ENCODE measurements at places on chromosomes 6 and 20.
A peak's percentile ranks its signal among the peaks of the same experiment; 100 is the strongest.

GRCh38 chr20:51227744-51228143, 204.8 kb upstream of the KCNG1 start:
- no peak for DNase-seq

GRCh38 chr20:35598476-35598875, 17.2 kb upstream of the SPAG4 start:
- no peak for DNase-seq

DNA sequence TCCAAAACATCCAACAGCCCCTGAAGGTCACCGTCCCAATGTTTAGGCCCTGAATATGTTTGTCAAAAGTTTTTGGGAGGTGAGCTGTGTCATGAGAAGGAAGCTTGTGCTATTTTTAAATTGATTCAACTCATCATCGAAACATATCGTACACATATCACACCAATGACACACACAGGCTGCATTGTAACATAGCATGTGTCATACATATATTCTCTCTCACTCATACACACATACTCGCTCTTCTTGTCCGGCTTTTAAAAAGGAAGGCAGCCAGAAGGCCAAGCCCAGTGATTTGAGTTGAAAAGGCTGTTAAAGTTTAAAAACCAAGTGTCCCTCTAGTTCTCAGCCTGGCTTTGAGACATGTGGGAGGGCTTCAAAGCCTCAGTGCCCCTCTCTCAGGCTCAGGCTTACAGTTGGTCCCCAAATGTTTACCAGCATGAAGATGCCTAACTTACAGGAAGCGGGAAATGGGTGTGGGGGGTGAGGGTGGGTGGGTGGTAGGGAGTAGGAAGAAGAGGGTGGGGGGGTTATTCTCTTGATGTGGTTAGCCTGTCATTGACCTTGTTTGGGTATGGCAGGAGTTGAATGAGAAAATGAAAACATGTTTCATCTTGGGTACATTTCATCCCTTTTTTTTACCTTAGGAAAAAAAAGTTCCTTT, 3.3 kb upstream of the PRDM1 start:
- DNase-seq: no peak

DNA sequence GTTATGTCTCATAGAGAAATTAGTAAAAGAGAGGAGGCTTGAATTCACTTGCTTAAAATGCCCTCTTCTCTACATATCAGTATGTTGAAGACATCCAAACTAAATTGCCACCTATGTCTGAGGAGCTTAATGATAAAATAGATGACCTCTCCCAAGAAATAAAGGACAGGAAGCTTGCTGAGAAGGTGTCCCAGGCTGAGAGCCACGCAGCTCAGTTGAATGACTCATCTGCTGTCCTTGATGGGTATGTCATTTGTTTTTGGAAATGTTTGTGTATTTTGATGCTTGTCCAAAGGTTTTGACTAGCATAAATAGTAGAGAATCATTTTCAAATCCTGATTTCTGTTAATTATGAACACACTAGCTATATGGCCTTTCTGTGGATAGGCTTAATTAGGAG, 307.7 kb downstream of the ARHGAP18 start:
- no peak for DNase-seq

DNA sequence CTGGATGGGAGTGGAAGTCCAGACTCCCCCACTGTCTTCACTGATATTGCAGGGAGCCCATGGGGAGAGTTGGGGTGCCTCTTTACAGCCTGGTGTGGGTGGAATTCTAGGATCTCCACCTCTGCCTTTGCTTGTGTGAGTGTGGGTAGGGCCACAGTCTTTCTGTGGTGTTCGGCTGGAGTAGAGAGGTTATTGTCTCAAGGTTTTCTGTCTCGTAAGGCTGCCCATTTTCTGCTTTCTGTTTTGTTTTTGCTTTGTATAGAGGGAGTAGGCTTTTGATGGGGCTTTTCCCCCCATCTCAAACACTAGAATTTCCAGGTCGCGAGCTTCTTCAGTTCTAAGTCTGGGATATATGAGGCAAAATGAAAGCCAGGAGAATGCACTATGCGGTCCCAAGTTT, 40.4 kb upstream of the ELMO2 start:
- DNase-seq: no peak

DNA sequence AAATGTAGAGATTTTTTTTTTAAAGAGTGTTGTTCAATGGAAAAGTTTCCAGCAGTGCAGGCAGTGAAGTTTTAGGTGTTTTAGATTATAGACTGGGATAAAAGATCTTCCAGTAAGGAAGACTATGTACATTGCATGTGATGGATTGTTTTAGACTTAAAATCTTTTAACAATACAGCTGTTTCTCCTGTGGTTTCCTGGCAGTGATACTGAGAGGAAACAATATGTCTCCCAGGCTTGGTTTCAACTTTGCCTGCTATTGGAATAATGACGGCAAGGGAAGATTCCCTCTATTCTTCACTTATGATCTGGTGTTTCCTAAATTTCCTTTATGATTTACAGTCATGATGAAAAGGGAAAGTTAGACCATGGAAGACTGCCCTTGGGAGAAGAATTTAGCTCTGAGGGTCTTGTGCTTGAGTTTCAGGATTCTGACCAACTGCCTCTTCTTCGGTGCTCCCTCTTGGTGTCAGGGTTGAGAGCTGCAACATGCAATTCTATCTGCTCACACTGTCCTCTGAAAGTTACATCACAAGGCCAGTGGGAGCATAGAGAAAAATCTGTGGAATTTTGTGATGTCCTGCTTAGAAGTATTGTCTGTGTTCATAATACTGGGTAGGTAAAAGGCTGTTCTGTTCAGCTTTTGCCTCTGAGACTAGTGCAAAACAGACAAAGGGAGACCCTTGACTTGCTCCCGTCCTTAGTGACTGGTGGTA, 262.8 kb upstream of the MAN1A1 start:
- no peak for DNase-seq

GRCh38 chr6:6758915-6759654, 170.6 kb downstream of the LY86 start:
- DNase-seq: peak; percentile 84

- DNase-seq: no peak
Measured at GRCh38 chr6:3321875-3322274, 63.1 kb downstream of the PSMG4 start.

DNA sequence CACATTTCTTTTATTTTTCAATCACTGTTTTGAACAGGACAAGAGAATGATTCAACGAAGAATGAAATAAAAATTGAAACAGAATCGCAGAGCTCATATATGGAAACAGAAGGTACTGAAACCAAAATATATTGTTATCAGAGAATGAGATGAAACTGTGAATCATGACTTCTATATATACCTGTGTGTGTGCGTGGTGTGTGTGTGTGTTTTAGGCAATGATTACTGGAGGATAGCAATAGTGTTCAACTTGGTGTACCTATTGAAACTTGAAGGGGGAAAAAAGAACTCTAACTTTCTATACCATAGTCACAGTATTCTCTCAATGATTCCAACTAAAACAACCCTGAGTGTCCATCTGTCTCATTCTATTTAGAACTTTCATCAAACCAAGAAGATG, 586.6 kb downstream of the KIF16B start:
- DNase-seq: no peak
